ENCODE measurements at places on chromosomes 1 and 21.

DNA sequence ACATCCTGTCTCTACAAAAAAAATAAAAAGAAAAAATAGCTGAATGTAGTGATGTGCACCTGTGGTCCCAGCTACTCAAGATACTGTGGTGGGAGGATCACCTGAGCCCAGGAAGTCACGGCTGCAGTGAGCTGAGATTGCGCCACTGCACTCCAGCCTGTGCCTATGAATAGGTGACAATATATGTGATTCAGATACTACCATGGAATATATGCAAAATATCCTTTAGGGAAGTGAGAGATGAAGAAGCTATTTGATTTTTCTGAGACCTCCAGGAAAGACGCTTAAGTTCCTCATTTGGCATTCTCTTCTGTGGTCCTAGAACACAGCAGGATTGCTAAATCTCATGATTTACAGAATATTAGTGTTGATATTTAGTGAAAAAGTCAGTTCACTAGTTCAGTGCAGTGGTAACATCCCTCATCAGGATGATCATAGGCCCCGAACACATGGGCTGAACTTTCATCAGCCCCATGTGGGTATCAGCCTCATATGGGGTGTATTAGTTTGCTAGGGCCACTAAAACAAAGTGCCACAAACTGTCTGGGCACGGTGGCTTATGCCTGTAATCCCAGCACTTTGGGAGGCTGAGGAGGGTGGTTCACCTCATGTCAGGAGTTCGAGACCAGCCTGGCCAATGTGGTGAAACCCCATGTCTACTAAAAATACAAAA lies 6.0 kb upstream of the VASH2 start:
- DNase-seq = no peak

- DNase-seq = peak; percentile 85
Measured at GRCh38 chr1:108595507-108595906, 35.6 kb downstream of the EEIG2 start.

DNA sequence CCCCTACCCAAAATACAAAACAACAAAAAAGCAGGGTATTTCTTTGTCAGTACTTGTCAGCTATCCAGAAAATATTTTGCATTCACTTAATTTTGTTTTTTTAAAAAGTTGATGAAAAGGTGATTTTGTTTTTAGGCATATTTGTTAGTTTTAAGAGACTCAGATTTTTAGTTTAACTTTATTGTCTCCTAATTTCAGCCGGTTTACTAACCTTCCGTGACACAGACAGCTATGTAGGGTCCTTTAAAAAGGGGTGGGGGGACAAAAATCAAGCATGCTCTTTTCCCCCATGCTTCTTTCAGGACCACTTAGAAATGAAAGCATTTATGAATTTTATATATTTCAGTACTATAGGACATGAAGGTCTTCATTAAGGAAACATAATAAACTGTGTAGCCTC lies 1.6 kb downstream of the PBX1 start:
- DNase-seq = no peak

GRCh38 chr1:177932123-177932522 lies 37.7 kb downstream of the SEC16B start:
- DNase-seq = no peak

GRCh38 chr1:219446288-219446687 lies 166.6 kb downstream of the ZC3H11B start:
- DNase-seq = no peak

GRCh38 chr1:185279571-185279970 lies 37.5 kb downstream of the IVNS1ABP start:
- DNase-seq = no peak

DNA sequence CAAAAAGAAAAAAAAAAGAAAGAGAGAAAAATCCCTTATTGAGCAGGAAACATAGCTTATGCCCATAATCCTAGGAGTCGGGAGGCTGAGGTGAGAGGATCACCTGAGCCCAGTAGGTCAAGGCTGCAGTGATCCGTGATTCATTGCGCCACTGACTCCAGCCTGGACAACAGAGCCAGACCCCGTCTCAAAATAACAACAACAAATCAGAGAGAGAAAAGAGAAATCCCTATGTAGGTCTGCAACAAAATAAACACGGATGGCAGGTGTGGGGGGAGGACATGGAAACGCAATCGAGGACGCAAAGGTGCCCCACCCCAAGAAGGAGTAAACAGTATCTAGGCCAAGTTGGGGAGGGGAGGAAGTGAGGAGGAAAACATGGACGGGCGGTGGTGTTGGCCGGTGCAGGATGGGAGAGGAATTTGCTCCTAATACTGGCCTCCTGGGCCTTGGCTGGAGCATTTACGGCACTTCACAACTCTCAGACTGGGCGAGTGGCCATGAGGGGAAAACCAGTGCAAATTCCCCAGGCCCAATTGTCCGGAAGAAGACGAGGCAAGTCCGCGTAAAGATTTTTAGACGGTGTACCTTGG lies 609 bp upstream of the CHTOP start:
- no peak for DNase-seq

GRCh38 chr1:217471403-217471802 lies 159.5 kb downstream of the GPATCH2 start:
- no peak for DNase-seq

DNA sequence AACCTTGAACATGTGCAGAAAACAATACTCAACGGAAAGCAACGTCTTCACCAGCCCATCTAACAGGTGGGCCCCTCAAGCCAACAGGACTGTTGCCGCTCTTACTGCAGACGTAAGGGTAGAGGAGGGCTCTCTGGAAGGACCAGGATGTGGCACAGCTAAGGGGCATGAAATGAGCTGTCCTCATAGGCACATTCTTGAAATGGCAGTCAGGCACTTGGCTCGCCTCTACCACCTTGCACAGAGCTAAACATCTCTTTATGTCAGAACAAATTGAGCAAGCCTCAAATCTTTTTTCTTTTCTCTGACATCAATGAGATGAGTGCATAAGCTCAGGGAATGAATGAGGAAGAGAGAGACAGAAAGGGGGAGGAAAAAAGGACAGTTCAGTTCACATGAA lies 86.4 kb upstream of the ESRRG start:
- DNase-seq = no peak

GRCh38 chr1:10751561-10752085 lies 44.8 kb downstream of the CASZ1 start:
- DNase-seq = no peak

DNA sequence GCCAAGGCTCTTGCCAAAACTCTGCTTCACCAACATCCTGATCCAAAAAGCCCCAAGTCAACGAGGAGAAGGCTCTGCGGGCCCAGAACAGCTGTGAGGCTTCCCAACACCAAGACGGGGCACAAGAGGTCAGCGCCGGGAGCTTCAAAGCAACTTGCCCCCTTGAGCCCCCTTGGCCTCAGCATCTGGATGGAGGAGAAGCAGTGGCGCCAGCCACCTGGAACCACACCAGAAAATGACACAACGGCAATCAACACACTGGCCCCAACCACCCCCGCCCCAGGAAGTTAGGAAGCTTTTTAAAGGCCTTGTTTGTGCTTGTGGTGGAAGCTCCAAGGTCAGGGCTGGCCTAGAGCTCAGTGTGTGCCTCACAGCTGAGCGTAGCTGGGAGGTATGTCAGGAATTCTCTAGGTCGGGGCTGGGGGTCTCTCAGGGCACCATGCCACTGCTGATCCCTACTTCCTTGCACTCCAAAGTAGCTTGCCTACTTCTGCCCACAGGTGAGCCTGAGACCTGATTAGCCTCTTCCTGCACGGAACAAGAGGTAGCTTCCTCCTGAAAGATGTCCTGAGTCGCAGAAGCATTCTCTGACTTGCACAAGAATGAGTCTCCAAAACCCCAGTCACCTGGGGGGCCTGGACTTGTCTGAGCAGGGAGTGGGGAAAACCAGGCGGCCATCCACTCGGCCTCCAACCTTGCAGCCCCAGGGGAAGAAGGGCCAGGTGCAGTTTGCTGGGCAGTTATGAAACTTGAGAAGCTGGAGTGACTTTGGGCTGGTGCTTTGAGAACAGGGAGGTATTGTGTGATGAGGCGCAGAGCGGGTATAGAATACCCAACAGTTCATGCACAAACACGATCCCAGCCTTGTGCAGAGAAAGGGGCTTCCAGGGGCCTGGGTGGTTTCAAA lies 9.7 kb upstream of the SRP9 start:
- DNase-seq = peak; percentile 65

GRCh38 chr1:10776190-10776905 lies 20.1 kb downstream of the CASZ1 start:
- no peak for DNase-seq

- no peak for DNase-seq
Measured at GRCh38 chr1:6491081-6491449, 402 bp downstream of the PLEKHG5 start.

GRCh38 chr1:67348586-67349252 lies 41.0 kb downstream of the IL12RB2 start:
- no peak for DNase-seq

- no peak for DNase-seq
Measured at GRCh38 chr21:34363733-34364132, at the start of gene KCNE2. KCNE2 (plus strand) TSS chr21:34364006; CDS start chr21:34370479, 6,473 bp downstream.

- DNase-seq = no peak
Measured at GRCh38 chr21:35222021-35222420, 172.9 kb upstream of the RUNX1 start.

DNA sequence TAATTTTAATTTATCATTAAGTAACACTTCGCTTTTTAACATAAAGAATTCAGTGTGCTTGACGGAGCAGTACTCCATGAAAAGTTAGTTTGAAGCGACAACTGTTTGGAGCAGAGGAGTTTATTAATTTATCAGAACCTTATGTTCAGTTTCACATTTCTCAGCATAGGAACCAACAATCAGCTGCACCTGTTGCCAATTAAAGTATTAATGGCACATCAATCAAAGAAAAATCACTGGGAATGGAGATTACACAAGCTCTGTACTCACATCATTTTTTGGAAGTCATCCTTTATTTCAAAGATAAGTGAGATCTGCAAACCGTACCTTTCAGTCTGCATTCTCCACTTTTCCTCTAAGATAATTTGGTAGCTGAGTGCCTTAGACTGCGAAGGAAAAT lies 344.6 kb downstream of the LMO4 start:
- DNase-seq = no peak

DNA sequence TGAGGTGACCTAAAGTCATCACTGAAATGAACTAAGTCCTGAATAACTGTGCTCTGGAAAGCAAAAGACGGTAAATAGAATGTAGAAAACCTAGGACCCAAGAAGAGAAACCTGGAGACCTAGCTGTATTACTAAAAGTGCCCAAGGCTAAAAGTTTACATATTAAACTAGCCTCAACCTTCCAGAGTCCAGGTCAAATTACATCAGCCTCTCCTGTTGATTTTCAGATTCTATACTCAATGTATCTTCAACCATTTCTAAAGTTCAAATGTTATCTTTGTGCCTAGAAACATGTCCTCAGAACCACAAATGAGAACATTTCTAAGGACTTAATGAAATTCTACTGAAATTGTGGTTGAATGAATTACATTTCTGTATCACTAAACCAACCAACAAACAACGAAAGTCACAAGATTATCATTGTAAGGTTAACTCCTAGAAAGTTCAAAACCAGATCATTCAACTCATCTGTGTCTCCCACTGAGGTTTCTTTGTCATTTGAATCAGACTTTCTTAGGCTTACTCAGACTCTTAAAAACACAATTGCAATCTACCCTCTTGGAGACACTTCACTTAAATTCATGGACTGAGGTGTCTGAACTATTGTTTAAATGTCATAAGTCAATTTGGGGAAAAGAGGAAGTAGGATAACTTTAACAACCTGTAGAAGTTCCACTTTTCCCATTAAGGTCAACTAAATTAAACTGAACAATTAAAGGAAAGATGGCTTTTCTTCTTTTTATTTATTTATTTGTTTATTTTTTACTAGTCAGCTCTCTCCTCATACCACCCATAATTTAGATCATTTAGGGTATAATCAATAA lies 207.7 kb downstream of the BARHL2 start:
- DNase-seq = no peak

DNA sequence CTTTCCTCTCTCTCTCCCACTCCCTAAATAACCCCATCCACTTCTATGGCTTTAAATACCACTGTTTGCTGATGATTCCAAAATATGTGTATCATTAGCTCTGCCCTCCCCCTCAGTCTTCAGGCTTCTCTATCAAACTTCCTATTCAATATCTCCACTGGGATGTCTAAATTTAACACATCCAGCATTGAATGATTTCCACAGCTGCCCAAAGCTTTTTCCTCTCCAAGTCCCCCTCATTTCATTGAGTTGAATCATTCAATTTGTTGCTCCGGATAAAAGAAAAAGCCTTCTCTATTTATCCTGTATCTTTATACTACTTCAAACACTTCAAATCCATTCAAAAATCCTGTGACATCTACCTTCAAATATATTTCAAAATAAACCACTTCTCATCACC lies 225.0 kb downstream of the SEC16B start:
- no peak for DNase-seq

DNA sequence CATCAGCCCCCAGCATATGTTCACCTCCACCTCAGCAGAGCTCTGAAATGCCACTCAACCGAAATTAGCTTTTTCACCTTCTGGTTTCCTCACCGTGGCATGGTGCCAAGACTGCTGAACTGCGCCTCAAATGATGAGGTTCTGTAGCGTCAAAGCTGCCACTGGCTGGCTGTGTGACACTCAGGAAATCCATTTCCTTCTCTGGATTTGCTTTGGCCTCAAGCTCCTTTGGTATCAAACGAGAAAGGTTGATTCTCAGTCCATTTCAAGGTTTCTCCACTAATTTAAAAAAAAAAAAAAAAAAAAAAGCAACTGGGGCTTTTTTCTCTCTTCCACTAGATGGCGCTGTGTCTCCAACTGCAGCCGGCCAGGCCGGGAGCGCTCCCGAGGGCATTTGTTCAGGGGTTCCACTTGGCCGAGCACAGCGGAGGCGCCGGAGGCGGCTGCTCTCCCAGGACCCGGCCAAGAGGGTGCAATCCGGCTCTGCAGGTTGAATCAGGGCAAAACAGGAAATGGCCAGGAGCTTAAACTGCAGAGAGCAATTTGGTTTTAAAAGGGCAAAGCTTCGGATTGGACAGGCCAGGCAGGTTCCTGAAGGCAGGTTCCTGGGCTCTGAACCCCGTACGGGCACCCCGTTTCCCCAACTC lies 26.5 kb upstream of the PLA2G2C start:
- DNase-seq = peak; percentile 34

DNA sequence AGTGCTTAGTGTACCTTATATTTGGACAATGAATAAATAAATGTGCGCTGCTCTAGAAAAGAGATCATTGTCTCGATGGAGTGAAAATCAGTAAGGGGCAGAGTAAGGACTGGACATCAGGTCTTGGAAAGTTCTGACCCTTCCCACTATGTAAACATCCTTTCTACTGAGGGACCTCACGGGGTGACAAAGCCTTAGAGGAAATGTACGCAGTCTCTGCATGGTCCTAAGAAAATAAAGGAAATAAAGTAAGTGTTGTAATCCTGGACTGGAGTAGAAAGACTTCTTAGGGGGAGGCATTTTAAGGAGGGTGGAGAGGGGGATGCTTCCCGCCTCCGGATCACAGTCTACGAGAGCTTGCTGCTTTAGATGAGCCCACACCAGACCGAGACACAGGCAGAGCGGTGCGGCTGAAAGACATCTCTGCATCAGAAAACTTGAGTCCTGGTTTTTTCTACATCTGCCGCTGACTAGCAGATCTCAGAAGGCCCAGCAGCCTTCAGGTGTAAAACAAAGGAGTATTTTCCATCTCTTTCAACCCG lies 22.3 kb upstream of the GPR137B start:
- DNase-seq = no peak

- no peak for DNase-seq
Measured at GRCh38 chr1:36100376-36100775, 11.7 kb downstream of the ADPRS start.

- no peak for DNase-seq
Measured at GRCh38 chr1:95072117-95072516, 634 bp downstream of the ALG14 start.
